Amniotic stem cell (primary cell): ENCODE measurements at places on chromosomes 7 and 10.

- no peak for DNase-seq
Measured at GRCh38 chr7:100013328-100013676, 2.1 kb upstream of the ZKSCAN1 start.

DNA sequence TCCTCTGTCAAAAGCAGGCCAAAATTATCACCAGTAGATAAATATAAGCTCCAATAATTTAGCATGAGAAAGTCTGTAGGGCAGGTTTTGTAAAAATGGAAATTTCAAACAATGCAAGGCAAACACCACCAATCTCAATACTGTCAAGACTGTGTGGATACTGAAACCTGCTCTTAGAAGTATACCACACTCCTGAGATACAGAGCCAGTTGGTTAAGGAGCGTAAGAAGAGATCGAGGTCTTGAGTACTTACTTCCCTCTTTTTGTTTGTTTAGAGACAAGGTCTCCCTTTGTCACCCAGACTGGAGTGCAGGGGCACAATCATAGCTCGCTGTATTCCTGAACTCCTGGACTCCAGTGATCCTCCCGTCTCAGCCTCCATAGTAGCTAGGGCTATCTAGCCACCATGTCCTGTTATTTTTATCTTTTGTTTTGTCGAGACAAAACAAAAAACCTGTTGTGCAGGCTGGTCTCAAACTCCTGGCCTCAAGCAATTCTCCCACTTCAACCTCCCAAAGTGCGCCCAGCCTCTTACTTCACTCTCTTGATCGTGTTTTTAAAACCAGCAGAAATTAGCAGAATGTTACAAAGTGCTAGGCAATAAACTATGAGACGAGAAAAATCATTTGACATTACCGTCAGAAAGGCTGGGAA, 205.7 kb downstream of the PARD3 start:
- DNase-seq = no peak

DNA sequence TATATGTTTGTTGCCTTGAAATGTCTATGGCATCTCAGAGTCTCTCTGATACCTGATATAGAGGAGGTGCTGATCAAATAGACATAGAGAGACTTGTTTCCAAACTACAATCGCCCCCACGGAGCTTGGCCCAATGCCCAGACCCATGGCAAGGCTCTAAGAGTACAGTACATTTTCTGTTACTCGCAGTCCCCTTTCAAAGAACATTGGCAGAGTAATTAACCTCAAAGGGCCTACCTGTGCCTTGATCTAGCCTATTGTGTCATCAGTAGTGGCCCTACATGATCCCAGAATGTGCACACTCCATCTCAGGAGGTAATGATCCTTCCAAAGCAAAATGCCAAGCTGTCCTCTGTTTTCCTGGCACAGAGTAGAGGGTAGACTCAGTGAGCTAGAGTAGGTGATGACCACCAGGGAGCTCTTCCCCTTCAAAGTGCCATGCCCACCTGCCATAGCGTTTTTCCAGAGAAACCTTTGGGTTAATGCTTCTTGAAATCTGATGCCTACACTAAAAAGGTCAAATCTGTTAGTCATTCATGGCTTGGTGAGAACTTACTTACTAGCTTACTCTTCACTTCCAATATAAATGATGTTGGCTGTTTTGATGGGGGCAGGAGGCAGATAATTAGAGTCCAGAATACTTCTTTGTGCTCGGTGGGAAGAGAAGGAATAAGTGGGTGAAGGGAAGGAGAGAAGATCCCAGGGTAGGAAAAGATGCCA, 41.2 kb upstream of the ACSL5 start:
- DNase-seq = no peak

- no peak for DNase-seq
Measured at GRCh38 chr7:42790196-42790595, 121.7 kb downstream of the C7orf25 start.

DNA sequence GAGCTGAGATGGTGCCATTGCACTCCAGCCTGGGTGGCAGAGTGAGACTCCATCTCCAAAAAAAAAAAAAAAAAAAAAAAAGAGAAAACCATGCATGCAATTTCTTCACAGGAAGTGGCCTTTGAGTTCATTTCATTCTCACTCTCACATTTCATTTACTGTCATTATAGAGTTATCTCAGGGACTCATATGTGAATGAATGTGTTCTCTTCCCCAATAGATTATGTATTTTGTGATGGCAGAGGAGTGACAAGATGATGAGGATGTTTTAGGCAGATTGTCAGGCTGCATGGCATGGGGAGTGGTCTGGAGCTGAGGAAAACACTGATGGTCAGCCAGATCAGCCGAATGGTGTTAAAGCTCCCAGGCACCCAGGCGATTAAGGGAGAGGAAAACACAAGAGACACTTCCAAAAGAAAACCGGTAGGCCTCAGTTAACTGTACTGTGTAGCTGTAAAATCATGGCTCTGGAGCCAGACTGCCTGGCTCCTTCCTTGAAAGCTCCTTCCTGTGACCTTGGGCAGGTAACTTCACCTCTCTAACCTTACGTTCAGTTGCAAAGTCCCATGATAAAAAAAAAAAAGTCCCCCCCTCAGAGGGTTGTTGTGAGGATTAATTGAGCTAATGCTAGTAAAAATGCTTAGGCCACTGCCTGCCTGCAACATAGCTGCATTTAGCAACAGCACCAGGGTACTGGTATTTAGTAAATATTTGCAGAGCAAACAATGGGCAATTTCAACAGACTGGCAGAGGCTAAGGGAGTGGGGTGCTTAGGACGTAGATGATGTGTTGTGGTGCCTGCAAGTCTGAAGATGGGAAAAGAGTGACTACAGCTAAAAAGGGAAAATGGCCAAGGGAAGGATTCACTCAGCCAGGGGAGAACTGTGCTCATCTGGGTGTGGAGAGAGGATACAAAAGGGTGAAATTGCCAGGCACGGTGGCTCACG, 6.9 kb downstream of the FRAT2 start:
- DNase-seq = no peak

GRCh38 chr7:130943336-130943901, 209.4 kb upstream of the KLF14 start:
- DNase-seq = no peak

- no peak for DNase-seq
Measured at GRCh38 chr10:75418293-75418692, 13.1 kb upstream of the LRMDA start.

DNA sequence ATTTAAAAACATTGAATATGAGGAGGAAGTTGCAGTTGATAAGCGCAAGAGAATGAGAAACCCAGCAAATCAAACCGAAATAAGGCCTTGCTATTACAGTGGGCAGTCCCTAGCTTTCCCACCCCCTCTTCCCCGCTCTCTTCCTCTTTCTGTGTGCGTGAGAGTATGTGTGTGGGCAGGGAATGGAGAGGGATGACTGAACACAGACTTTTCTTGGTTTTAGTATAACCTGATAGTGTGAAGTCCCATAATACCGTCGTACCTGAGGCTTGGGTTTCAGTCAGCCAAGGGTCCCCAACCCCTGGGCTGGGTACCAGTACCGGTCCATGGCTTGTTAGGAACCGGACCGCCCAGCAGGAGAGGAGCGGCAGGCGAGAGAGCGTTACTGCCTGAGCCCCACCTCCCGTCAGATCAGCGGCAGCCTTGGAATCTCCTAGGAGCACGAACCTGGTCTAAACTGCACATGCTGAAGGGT, 255.3 kb downstream of the CELF2 start:
- no peak for DNase-seq
